ENCODE measurements at places on chromosomes 3 and 15.

DNA sequence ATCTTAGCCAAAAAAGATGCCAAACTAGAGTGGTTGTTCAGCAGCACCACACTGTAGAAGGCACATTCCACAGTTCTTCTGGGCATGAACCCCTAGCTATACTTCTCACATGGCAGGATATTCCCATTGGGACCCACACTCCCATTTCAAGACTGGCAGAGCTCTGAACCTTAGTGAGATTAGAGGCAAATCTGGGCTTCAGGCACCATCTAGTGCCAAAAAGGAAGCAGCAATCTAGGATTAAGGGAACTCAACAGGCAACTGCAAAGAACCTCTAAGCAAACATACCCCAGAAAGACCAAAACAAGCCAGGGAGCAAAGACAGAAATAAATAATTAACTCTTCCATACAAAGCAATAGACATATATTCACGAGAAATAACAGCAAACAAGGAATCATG, 66.2 kb downstream of the TAFA4 start:
- DNase-seq = no peak

- DNase-seq = no peak
Observed at GRCh38 chr3:158460926-158461325, 110.1 kb upstream of the MLF1 start.

DNA sequence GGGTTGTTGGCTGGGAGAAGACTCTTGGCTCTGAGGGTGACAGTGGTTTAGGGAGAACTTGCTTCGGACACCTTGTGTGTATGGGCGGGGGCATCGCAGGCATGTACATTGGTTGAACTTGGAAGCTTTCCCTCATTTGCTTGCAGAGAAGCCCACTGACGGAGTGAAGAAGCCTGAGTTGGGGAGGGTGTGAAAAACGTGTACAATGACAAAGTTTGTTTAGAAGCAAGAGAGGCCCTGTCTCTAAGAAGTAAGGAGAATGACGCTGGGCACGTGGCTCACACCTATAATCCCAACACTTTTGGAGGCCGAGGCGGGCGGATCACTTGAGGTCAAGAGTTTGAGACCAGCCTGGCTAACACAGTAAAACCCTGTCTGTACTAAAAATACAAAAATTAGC, 13.7 kb downstream of the LIMD1 start:
- DNase-seq = no peak

GRCh38 chr3:61601831-61602230, 40.5 kb downstream of the PTPRG start:
- DNase-seq = peak; percentile 15

DNA sequence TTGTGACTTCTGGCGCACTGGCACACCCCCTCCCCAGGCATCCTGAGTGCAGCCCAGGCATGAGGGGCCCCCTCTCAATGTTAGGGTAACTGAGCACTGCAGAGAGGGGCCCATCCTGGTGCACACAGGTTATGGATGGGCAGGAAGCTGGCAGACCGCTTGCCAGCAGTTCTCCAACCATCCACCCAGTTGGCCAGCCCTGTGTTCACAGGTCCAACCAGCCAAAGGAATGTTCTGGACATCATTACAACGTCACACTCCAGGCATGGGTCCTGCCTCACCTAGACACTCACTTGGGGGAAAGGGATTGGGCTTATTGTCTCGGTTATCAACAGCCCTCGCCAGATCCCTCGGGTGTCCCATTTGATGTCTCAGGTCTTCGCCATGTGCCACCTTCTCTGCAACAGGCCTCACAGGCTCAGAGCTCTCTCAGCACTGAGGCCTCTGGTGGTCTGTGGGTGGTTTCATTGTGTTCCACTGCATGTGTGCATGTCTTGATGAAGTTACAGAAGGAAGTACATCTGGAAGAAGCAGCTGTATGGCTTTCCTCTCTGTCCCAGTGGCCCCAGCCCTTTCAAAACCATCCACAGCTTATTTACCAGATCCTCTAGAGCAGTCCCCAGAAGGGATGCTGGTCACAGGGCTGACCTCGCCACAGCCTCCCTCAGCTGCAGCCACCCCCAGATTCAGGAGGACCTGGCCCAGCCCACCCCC, 23.7 kb downstream of the ADCY5 start:
- DNase-seq = no peak

DNA sequence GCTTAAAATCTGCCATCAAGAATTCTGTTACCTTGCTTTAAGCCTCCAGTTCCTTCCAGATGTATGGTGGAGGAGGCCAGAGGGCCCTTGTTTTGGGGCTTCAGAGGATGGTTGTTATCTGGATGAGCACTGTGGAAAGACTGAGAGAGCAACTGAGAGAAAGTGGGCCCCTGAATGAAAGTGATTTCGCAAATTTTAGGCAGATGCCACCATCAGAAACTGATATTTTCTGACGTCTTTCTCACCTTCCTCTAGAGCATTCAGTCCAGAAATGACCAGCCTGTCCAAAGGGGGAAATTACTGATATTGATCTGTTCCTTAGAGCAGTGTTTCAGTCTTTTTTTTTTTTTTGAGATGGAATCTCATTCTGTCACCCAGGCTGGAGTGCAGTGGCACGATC, 13.4 kb downstream of the B3GNT5 start:
- no peak for DNase-seq

DNA sequence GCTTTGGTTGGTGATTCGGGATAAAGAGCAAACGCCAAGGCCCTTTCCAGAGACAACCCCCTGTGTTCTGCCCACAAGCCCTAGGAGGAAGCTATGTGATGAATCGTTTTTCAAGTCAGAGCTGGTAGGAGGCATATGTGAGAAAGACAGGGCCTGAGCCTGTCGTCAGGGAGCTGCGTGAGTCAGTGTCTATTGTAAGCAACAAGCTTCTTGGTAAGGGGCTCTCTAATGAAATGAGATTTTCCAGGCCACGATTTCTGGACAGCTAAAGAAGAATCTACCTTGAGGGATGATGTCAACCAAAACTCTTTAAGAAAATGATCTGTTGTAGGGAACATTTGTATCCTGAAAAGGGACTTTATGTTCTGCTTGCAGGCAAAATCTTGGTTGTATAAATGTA, 318.9 kb upstream of the IL12A start:
- DNase-seq = no peak

DNA sequence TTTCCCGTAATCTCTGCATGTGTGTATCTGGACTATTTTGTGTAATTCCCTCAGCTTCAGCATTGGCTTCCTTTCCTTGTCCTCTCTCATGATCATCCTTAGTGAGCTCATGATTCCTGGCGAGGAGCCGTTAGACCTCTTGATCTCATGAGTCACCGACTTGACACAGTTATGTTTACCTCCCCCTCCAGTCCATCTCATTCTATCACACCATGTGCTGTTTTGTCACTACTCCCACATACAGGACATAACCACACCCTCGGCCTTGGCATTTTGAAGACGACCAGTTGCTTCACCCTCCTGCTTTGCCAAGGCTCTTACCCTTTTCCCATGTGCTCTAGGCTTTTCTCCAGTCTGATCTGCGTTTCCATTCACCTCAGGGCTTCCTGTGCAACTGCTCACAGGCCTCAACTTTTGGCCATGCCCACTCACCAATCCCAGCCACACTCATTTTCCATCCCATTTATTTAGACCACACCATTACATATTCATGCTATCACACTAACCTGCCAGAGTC, 41.5 kb downstream of the CP start:
- DNase-seq = peak; percentile 72

Data from stomach (tissue), 19 donors.